Cardiac fibroblast (primary cell): ENCODE measurements at places on chromosomes 7 and 10.

- peak; percentile 35 for DNase-seq
Observed at GRCh38 chr10:31028081-31028480, 3.6 kb downstream of the ZNF438 start.

- no peak for DNase-seq
Observed at GRCh38 chr7:79736418-79736817, 283.0 kb upstream of the MAGI2 start.

DNA sequence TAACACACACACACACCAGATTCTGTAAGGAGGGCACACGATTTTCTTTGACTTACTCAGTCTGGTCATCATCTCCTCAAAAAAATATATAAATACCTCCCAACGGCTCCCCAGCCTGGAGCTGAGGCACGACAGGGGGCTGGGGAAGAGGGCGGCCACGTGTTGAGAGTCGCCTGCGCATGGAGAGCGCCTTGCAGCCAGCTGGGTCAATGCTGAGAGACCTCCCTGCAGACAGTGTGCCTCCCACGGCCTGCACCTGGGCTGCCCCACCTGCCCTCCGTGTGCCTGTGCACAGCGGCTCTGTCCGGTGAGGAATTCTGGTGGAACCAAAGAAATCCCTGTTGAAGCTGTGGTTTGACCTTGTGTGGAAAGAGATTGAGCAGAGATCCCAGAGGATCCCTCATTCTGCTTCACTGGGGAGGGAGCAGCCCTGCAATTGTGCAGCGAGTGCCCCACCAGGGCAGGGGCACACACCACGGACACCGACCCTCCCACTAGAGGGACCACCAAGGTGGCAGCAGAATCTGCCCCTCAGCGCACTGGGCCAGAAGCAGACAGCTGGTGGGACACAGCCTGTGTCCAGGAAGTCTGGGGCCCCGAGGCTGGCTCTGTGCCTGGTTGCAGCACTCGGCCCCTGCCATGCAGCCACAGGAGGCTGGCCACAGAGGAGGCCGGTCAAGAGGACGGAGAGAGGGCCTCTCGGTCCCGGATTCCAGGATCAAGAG is 150.5 kb upstream of the PPP2R2D start:
- DNase-seq = no peak

DNA sequence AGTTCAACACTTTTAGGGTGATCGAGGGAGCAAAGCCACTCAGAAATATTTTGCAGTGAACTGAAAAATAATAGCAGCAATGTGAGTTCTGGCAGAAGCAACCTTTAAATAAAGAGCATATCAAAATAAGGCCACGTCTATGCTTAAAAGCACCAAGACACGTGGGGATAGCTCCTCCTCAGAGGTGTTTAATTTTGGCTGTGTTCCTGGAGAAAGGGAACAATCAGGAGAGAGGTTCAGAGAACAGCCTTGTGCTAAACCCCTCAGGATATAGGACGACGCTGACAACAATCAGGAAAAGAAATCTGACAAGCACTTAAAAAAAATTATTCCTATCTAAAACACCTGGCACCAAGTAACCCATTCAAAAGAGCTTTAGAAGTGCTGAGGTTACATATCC is 471.9 kb upstream of the CELF2 start:
- no peak for DNase-seq

DNA sequence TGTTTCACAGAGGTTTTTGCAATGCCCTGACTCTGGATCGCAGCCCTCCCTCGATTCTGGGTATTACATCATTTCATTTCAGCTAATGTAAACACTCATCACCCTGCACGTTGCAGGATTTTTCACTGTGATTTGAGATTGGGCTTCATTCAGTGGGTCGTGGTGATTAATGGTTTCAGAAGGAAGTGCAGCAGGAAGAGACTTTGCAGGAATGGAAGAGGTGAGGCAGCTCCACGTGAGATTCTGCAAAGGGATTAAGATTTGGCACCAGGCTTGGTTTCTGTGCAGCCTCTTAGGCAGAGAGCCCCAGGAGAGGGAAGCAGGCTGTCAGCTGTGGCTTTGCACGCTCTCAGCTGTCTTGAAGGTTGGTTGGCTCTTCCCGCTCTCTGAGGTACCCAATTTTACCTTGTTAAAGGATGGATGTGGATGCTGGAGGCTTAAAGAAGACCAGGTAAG is 95.2 kb downstream of the PLCE1 start:
- DNase-seq = peak; percentile 47

DNA sequence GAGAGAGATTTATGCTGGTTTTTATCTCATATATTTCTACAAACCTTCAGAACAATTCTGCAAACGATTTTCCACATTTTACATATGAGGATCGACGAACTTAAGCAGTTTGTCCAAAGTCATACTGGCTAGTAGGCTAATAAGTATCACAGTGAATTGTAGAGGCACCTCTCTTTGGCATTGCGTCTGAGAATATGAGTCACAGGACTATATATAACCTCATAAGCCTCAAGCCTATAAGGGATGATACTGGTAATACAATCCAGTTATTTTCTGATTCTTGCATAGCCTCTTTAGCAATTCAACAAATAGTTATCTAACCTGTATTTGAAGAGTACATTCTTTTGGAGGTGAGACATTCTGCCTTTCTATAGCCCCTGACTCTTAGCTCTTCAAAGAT is 129.8 kb downstream of the GPR158 start:
- DNase-seq = peak; percentile 30

DNA sequence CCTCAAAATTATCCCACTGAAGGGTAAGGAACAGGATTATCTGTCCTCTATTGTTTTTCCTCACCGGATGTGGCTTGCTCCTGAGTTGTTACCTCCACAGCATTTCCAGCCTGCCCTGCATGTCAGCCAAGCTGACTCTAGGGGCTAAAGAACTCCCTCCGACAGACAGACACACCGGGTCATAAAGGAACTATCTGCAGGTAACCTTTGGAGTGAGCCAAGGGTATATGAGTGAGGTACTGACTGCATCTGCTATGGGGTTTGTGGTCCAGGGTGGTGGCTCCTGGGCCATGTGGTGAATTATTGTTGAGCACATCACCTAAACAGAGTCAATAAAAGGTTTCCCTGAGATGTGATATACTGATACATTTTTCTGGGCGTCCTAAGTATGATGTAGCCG is 6.9 kb upstream of the KAZALD1 start:
- no peak for DNase-seq

GRCh38 chr7:77407906-77408305 is 8.2 kb downstream of the GSAP start:
- DNase-seq = no peak

- DNase-seq = no peak
Observed at GRCh38 chr10:114221235-114221634, 17.8 kb upstream of the VWA2 start.

DNA sequence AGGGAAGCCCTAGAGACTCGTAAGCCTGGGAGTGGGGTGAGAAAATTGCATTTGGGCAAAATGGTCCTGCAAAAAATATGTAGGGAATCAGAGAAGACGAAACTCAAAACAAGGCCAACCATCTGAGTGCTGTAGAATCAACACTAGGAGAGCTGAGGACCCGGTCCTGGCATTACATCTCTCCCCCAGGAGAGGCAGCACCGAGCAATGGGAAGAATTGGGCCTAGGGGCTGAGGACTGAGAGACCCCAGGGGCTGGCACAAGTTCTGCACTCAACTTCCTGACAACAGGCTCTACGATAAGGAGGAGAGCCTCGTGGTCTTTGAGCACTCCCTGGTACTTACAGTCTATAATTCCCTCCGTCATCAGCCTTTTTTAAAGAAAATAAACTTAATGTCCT is 47.6 kb downstream of the BPGM start:
- no peak for DNase-seq
